Epithelial cell of prostate (primary cell): ENCODE measurements at places on chromosomes 4 and X.
A peak's percentile ranks its signal among the peaks of the same experiment; 100 is the strongest.

DNA sequence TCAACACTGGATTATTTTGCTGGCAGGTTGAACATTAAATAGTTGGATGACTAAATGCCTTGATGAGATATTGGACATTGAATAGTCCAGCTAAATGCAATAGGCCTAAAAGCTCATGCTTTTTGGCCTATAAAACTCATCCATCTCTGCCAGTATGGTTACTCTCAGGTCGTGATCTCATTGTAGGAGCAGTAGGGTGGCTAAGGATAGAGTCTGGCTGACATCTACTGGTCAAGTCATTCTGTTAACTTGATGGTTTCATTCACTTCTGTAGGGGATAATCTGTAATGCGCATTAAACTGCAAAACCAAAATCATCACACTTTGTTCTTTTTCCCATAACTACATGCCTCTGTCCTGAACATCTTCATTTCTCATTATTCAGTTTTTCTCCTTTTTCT is 227.0 kb downstream of the DKK2 start:
- no peak for DNase-seq

GRCh38 chrX:2901367-2902036 is 27.6 kb downstream of the ARSD start:
- no peak for DNase-seq

GRCh38 chr4:101309925-101310324 is 37.4 kb downstream of the PPP3CA start:
- no peak for DNase-seq

DNA sequence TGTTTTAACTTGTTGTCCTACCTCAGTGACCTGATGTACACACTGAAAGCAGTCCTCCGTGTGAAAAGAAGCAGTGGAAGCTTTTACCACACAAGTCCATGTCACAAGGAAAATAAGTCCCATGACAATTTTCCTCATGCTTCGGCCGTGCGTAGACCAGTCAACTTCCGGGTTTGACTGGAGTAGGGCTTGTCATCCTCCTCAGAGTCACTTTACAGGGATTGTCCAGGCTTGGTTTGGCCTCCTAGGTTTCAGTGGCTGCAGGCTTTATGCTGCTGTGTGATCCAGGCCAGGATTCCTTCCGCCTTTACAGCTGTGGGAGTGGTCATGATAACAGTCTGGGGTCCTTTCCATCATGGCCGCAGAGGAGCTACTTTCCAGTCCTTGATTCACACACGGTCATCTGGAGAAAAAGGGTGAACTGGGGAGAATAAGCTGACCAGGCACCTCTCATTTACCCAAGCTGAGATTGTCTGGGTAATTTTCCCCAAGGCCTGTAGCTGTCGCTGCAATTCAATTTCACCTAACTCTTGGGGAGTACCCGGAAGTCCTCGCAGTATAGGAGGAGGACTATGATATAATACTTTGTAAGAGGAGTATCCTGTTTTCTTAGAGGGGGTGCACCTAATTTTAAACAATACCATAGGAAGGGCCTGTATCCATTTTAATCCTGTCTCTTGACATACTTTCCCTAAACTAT is 206.1 kb upstream of the KLF8 start:
- DNase-seq = no peak

DNA sequence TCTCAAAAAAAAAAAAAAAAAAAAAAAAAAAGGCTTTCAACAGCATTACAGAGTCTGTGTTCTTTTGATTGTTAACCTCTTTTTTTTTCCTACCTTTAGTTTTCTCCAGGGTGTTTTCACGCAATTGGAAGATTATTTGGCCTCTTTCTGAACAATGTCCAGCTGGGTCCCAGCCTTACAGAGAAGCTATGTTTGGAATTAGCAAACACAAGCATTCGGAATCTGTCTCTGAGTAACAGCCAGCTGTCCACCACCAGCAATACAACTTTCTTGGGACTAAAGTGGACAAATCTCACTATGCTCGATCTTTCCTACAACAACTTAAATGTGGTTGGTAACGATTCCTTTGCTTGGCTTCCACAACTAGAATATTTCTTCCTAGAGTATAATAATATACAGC is 13.3 kb downstream of the TLR3 start:
- no peak for DNase-seq

DNA sequence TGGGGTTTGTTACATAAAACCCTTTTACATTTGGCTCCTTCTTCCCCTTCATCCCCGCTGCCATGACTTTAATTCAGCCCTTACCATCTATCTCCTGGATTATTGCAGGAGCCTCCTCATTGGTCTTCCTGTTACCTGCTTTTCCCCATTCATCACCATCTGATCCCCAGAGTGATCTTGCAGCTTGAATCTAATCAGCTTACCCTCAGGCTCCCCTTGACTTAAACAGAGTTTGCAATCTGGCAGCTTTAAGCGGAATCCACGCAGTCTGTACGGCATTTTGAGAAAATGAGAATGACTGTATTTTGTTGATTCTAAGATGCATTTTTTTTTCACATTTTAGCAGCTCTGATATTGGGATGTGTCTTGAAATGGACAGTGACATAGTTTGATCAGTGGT is 14.9 kb upstream of the PPEF1 start:
- no peak for DNase-seq

- DNase-seq = no peak
Measured at GRCh38 chr4:115334736-115335411, 221.5 kb upstream of the NDST4 start.

DNA sequence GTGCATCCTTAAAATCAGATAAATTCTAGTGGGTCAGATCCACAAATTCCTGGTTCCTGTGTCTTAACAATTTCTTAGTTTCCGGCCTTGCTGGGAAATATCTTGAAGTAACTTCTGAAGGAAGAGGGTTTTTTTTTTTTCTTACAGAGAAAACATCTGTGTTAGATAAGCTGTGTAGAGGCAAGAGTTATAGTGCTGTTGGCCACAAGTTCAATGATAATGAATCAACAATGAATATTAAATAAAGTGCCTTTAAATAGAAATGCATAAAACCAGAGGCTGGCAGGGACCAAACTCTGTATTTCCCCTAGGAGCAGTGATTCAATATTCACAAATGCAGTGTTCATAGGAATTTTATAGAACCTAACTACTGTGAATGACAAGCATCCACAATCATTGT is 711.9 kb upstream of the ATOH1 start:
- no peak for DNase-seq

DNA sequence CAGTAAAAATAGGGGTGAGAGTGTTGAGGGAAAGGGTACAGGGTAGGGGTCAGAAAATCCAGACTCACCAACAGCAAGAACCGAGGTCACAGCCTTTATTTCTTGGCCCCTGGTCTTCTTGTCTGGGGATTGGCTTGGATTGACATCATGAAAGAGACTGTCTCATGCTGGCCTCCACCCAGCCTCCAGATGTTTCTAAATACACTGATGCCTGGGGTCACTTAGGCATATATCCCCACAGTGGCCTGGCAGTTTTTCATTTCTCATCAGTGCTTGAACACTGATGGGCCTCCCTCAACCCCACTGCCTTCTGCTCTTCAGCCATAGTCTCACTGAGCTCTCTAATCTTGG is 173.9 kb downstream of the RTL9 start:
- DNase-seq = no peak

- DNase-seq = no peak
Measured at GRCh38 chrX:19673375-19674040, 158.2 kb upstream of the MAP3K15 start.

- DNase-seq = no peak
Measured at GRCh38 chr4:95534032-95534431, 14.7 kb downstream of the UNC5C start.

DNA sequence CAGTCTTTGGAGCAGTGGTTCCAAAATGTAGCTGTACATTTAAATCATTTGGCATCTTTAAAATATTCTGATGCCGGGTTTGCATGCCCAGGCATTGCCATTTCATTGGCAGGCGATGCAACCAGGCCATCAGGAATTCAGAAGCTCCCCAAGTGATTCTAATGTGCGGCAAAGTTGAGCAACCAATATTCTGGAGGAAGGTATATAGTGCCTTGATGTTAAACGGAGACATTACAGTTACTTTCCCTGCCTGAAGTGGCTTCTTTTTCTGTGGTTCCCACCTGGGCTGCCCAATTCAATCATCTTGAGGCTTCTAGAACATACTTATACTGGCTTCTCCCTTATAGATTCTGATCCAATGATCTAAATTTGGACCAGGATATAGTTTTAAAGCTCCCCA is 68.7 kb upstream of the PGM2 start:
- DNase-seq = no peak

GRCh38 chr4:37663552-37663951 is 22.6 kb downstream of the RELL1 start:
- no peak for DNase-seq

DNA sequence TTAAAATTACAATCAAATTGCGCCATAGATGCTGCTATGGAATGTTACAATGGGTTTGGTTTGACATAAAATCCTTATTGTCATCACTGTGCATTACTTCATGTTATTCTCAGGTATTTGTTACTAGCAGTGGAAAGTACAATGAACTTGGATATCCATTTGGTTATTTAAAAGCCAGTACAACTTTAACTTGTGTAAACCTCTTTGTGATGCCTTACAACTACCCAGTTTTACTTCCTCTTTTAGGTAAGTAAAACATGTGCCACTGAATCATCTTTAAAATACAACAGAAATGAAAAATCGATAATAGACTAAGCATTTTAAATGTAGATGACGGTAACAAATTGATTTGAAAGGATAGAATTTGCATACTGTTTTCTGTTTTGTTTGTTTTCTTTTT is 35.6 kb downstream of the INTS6L start:
- no peak for DNase-seq

DNA sequence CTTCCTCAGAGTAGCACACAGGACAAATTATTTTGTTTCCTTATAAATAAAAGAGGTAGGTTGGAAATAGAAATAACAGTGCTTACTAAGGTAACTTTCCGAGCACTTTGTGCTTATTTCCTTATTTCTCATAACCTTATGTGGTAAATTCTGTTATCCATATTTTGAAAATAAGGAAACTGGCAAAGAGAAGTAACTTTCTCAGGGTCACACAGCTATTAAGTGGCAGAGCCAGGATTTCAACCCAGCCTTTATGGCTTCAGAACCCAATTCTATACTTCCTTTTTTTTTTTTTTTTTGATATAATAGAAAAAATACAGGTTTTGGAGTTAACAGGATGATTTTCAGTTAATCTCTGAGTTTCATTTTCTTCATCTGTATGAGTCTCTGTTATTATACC is 3.3 kb downstream of the UTP3 start:
- DNase-seq = no peak

- no peak for DNase-seq
Measured at GRCh38 chr4:386708-387105, 49.1 kb downstream of the ZNF141 start.

- DNase-seq = no peak
Measured at GRCh38 chr4:176334066-176334465, 14.3 kb downstream of the SPCS3 start.

- DNase-seq = no peak
Measured at GRCh38 chr4:99324979-99325378, 3.8 kb upstream of the ADH1B start.

GRCh38 chr4:2935762-2936743 is 27.2 kb downstream of the NOP14 start:
- peak; percentile 81 for DNase-seq

- no peak for DNase-seq
Measured at GRCh38 chr4:148510211-148510610, 68.0 kb upstream of the NR3C2 start.

DNA sequence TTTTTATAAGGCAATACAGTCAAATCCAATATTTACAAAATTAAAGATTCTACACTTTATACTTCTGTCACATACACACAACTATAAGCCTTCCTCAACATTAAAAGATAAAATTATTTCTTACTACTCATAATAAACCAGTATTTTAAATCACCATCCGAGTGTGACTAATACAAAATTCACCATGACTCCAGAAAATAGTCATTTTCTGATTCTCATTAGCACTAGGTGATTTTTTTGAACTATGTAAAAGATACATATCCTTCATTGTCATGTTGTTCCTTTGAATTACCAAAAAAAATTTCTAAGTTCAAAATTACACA is 646 bp upstream of the SLC7A11 start:
- no peak for DNase-seq

DNA sequence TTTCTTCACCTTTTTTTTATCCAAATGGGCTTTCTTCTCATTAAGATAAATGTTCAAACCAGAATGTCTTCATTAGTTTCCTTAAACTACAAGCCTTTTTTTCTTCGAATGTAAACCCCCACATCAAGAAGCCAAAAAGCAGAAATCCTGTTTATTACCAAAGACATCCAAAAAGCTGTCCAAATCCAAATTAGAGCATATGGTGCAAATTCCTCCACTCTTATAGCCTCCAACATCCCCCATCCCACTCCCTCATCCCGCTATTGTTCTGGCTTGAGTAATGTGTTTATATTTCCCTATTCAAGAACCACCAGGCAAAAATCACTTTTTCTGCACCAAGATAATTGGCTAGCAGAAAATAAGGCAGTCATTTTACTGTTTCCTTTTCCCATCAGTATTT is 315.1 kb upstream of the ADGRL3 start:
- no peak for DNase-seq

DNA sequence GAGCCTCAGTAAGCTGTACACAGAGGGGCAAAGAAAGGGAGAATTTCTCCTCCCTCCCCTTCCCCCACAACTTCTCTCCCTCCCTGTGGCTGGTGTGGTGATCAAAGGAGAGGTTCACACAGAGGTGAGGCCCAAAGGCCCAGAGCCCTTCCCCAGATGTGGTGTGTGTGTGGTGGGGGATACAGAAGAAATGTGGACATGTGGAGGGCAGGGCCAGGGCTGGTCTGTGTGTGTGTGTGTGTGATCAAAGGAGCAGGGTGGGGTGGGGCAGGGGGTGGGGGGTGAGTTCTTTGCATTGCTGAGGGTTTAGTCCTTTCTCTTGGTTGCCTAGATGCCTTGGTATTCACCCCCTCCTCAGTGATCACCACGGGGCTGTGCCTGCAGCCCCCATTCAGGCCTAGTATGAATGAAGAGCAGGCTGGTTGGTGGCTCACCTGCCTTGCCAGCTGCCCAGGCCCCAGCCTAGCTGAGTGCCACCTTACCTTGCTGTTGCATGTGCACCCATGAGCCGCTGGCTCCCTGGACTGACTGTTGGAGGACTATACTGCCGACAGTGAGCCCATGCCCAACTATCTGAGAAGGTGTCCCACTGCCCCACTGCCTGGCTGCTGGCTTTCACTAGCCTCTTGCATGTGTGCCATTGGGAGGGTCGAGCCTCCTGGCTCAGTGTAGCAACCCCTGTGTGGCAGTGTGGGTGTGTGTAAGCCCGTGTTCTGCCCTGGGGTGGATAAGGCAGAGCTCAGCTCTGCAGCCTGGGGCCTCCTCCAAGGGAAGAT is 101.9 kb downstream of the EFNB1 start:
- DNase-seq = no peak

DNA sequence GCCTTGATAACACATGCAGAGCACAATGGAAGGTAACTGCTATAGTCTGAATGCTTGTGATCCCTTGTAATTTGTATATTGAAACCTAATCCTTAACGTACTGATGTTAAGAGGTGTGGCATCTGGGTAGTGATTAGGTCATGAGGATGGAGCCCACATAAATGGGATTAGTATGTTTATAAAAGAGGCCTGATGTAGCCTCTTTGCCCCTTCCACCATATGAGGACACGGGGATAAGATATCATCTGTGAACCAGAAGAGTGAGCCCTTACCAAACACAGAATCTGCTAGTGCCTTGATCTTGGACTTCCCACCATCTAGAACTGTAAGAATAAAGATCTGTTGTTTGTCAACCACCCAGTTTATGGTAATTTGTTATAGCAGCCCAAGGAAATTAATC is 1074.2 kb upstream of the INTU start:
- no peak for DNase-seq
